ENCODE measurements at places on chromosomes 3 and 15. TPM values are rescaled to one million over a fixed set of nuclear protein-coding genes. Genes with fewer than 3 reads are reported as not detected.
A peak's percentile ranks its signal among the peaks of the same experiment; 100 is the strongest.

The RYK gene
- total RNA-seq = 92.9 TPM

The AP4E1 gene
- 9.9 TPM for total RNA-seq

The GOLGA6L4 gene
- total RNA-seq = 2.1 TPM

- H3K36me3 ChIP-seq = no peaks in the 10 kb centered on the region
- H3K4me1 ChIP-seq = no peaks in the 10 kb centered on the region
- no peak for DNase-seq
- no peak overlapping the region for H3K27ac ChIP-seq
These were observed 47.7 kb upstream of the FMN1 start for GRCh38 chr15:33242165-33242564.

- H3K4me3 ChIP-seq = no peak overlapping the region
- peaks cover 49% of the 10 kb centered on the region for H3K4me1 ChIP-seq
- H3K27me3 ChIP-seq = no peaks in the 10 kb centered on the region
- no peaks in the 10 kb centered on the region for H3K36me3 ChIP-seq
These were observed 58.8 kb downstream of the ITPR1 start for GRCh38 chr3:4551794-4552442.

DNA sequence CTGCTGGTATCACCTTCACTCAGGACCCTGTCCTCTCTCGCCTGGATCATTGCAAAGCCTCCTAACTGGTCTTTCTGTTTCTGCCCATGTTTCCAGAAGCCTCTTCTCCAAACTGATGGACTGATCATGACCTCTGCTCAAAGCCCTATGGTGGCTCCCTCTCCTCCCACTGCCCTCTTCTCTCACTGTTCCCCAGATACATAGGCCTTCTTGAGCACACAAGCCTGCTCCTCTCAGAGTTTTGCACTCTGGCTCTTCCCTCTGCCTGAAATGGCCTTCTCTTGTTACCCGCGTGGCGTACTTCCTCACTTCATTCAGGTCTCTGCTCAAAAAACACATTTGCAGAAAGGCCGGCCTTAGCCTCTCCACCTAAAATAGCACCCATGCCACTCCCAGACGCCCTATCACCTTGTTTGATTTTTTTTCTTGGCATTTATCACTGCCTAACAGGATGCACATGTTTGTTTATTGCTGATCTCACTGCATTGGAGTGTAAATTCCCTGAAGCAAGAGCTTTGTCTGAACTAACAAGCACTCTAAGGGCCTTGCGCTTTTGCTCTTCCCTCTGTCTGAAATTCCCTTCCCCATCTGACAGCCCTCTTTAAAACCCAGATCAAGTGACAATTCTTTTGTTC lies 1.4 kb upstream of the ETFA start:
- DNase-seq = no peak
- no peak overlapping the region for H3K27ac ChIP-seq
- peaks cover 23% of the 10 kb centered on the region for H3K4me1 ChIP-seq

- no peak overlapping the region for H3K4me3 ChIP-seq
- no peaks in the 10 kb centered on the region for H3K27me3 ChIP-seq
- DNase-seq = no peak
- no peaks in the 10 kb centered on the region for H3K36me3 ChIP-seq
These were observed 240.6 kb downstream of the OTOL1 start for GRCh38 chr3:161737171-161737570.

DNA sequence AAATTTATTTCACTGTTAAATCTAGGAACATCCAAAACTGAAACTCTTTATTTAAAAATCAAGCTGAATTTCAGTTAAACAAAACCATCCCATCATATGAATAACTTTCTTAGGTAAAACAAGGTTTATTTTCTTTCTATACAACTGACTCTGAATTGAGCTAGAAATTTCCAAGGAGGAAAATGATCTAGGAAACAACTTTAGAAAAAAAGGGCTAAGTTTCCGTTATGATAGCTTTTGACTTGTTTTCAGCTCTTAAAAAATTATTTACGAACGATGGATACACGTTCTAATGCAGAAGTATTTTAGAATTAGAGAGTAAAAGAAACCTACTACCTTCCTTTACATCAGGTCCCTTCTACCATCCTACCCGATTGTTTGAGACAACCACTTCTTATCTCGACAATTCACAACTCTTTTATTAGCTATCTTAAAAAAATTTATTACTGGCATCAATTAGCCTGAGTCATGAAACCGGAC lies 1.8 kb upstream of the IGF1R start:
- H3K36me3 ChIP-seq = no peaks in the 10 kb centered on the region
- H3K27me3 ChIP-seq = no peaks in the 10 kb centered on the region
- H3K27ac ChIP-seq = peak overlapping the region; percentile 93

- no peaks in the 10 kb centered on the region for H3K4me1 ChIP-seq
- H3K27me3 ChIP-seq = no peaks in the 10 kb centered on the region
- H3K27ac ChIP-seq = no peak overlapping the region
- no peak overlapping the region for H3K4me3 ChIP-seq
- DNase-seq = no peak
- no peaks in the 10 kb centered on the region for H3K36me3 ChIP-seq
These were observed 8.3 kb upstream of the SLC12A8 start for GRCh38 chr3:125220727-125221429.

- no peaks in the 10 kb centered on the region for H3K4me1 ChIP-seq
- H3K4me3 ChIP-seq = no peak overlapping the region
- no peak for DNase-seq
- no peaks in the 10 kb centered on the region for H3K27me3 ChIP-seq
- H3K36me3 ChIP-seq = no peaks in the 10 kb centered on the region
- no peak overlapping the region for H3K27ac ChIP-seq
These were observed 251.1 kb downstream of the ULK4 start for GRCh38 chr3:41710646-41711388.

GRCh38 chr15:79366691-79367090 lies 55.8 kb downstream of the TMED3 start:
- no peak overlapping the region for H3K27ac ChIP-seq
- no peaks in the 10 kb centered on the region for H3K4me1 ChIP-seq
- peak; percentile 19 for DNase-seq
- H3K36me3 ChIP-seq = no peaks in the 10 kb centered on the region
- H3K4me3 ChIP-seq = no peak overlapping the region
- no peaks in the 10 kb centered on the region for H3K27me3 ChIP-seq

DNA sequence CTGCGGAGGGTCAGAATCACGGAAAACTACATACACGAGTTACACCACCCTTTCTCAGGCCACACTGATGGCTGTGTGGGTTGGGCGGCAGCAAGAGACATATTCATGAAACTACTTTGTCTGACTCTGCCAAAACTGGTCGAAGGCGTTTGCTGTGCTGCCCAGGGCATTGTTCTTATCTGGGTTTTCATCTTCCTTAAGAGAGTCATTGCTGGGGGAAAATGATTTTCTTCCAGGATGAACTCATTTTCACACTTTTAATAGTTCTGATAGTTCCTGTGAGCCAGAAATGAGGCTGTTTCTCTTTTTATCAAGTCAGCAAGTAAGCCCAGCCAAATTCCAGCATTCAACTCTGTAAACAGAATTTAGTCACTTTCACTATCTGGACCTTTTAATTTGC lies 47.6 kb downstream of the TRIM71 start:
- H3K4me1 ChIP-seq = no peaks in the 10 kb centered on the region
- no peak overlapping the region for H3K27ac ChIP-seq
- no peak overlapping the region for H3K4me3 ChIP-seq
- no peaks in the 10 kb centered on the region for H3K27me3 ChIP-seq

GRCh38 chr15:87145696-87146095 lies 1066.0 kb downstream of the AGBL1 start:
- no peak for DNase-seq
- no peaks in the 10 kb centered on the region for H3K36me3 ChIP-seq
- no peak overlapping the region for H3K27ac ChIP-seq
- H3K27me3 ChIP-seq = no peaks in the 10 kb centered on the region
- H3K4me3 ChIP-seq = no peak overlapping the region

GRCh38 chr3:123314359-123315270 lies 112.9 kb downstream of the SEC22A start:
- DNase-seq = no peak
- no peaks in the 10 kb centered on the region for H3K4me1 ChIP-seq
- H3K4me3 ChIP-seq = no peak overlapping the region

- H3K4me1 ChIP-seq = peaks cover 82% of the 10 kb centered on the region
- H3K4me3 ChIP-seq = no peak overlapping the region
- H3K27me3 ChIP-seq = no peaks in the 10 kb centered on the region
These were observed 335.9 kb downstream of the LPP start for GRCh38 chr3:188489639-188490405.

DNA sequence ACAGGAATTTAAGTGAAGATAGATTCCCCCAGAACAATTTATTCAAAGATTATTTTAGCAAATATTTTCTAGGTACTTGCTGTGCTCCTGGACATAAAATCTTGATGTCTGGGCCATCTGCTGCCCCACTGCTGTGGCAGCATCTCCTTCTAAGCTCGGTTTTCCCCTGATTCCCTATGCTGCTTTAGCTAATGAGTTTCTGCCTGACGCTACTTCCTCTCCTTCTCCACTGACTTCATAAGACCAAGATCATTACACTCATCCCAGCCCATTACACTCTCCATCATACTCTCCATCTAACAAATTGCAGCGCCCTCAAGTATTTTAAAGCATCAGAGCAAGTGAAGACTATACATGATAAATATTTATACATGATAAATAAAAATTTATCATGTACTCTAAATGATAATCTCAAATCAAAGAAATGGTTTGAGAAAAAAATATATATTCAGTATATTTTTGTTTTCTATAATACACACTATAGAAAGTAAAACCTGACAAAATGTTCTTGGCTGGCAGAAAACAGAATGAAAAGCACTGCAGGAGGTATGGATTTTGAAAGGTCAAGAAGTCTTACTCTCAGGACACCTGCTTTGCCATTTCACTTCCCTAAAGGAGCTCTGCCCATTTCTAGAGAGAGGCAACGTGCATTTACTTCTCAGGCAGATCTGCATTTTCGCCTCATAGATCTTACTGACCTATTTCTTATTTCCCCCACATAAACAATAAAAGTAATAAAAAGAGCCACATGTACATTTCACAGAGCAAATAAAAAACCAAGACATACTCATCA lies 232.0 kb downstream of the KCNMB2 start:
- DNase-seq = no peak
- H3K27me3 ChIP-seq = no peaks in the 10 kb centered on the region
- H3K27ac ChIP-seq = no peak overlapping the region
- peaks cover 10% of the 10 kb centered on the region for H3K4me1 ChIP-seq
- no peaks in the 10 kb centered on the region for H3K36me3 ChIP-seq

DNA sequence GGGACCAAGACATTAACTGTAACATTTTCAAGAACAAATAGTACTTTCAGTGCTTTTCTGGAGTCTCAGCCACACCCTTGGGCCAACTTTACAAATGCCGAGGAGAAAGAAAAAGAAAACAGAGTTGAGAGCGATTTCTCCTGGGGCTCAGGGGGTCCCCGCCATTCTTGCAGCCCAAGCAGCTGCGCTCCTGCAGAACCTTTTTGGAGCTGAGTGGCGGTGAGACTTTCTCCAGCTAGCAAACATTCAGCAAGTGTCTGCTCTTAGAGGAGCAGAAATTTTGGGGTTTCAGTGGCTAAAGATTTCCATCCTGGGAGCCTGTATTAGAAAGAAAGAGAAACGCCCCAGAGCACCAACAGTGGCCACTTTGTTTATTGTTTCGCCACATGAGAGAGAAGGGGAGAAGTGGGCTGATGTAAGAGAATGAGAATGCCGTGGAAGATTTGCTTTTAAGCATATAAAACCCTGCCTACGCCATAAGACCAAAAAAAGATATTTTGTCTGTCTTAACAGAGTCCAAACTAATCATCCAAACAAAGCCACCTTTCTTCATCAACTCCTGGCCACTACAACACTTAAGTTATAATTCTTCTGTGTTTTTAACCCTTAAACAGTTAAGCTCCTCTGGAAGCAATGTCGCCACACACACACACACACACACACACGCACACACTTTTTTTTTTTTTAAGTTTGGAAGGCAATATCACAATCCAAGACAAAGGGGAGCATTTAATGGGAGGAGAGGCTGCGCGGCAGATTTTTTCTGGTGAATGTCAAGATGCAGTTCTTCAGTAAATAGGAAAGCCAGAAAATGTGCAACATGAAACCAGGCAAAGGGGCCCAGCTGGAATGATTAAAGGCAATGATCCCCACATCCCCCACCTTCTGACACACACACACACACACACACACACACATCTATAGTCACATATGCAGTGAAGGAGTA lies 19.2 kb downstream of the EID1 start:
- H3K4me3 ChIP-seq = peak overlapping the region; percentile 37
- no peak for DNase-seq
- H3K27me3 ChIP-seq = no peaks in the 10 kb centered on the region
- no peaks in the 10 kb centered on the region for H3K4me1 ChIP-seq
- H3K27ac ChIP-seq = peak overlapping the region; percentile 72
